Activated T-helper 1 cell treated with anti-CD3 and anti-CD28 coated beads, Interleukin-2, amount 50 U/mL, for 16 hours (primary cell): ENCODE measurements at places on chromosomes 1 and 21.

DNA sequence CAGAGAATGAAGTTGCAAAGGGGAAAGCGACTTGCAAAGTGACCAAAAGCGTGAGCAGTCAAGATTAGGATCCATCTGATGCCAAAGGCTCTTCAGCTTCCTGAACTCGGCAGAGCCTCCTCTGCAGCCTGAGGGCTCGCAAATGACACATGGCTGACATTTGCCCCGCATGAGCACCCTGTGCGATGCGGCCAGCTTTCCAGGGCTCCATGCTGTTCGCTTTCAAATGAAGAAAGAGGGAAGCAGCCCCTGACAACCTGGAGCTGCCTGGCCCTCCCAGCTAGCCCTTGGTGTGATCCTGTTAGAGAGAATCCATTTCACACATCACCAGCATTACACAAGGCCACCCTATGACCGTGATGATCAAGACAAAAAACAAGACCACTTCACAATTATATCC, 20.2 kb upstream of the FAM131C start:
- no peak for DNase-seq

DNA sequence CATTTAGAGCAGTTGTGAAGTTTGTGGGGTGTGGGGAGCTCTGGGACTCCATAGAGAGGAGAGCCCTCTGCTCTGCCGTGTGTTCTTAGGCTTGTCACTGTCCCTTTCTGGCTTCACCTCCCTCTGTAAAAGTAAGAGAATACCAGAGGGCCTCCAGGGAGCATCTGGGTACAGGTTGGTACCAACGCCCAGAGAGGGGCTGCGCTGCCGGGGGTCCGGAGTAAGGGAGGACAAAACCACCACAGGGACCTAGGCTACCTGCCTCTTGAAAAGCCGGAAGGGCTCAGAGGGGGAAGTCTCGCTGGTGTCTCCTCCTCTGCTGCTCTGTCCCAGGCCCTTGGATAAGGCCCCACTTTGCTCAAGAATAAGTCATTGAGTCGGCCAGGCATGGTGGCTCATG, 3.1 kb upstream of the TINAGL1 start:
- no peak for DNase-seq

- no peak for DNase-seq
These were observed 450 bp downstream of the SDE2 start for GRCh38 chr1:225998560-225999226.

DNA sequence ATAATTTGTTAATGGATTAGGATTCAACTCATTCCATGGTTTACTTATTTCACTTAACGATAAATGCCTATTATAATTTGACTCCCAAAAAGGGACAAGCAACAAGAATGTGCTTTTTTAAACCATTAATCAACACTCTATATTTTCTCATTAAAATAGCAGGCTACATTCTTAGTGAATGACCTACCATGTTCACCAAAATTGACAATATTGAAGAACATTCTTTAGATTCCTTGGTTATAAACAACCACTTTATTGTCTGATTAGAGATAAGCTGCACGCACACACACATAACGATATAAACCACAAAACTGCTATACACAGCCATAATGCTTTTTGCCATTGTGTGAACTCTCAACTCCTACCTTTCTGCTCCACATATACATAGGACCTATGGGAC, 75.4 kb upstream of the LRRC7 start:
- DNase-seq: no peak

DNA sequence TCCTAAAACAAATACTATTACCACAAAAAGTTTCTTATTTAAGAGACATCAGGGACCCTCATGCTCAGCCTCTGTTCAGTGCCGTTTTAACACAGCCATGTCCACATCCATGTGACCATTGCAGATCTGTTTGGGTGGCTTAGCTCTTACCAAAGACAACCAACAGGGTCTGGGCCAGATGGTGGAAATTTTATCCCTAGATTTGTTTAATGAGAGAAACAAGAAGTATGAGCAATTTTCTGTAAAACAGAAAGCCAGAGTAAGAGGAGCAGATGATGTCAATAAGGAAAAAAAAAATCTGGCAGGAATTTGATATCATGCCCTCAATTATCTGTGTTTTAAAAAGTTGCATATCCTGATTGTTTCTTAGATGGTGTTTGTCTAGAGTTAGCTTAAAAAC, 299.9 kb downstream of the TM2D1 start:
- no peak for DNase-seq

- DNase-seq: no peak
These were observed 71.1 kb upstream of the DPT start for GRCh38 chr1:168799927-168800605.

- peak; percentile 46 for DNase-seq
These were observed 40.4 kb downstream of the KIAA0040 start for GRCh38 chr1:175152006-175152652.

- no peak for DNase-seq
These were observed 511.7 kb downstream of the USP25 start for GRCh38 chr21:16241479-16241963.

DNA sequence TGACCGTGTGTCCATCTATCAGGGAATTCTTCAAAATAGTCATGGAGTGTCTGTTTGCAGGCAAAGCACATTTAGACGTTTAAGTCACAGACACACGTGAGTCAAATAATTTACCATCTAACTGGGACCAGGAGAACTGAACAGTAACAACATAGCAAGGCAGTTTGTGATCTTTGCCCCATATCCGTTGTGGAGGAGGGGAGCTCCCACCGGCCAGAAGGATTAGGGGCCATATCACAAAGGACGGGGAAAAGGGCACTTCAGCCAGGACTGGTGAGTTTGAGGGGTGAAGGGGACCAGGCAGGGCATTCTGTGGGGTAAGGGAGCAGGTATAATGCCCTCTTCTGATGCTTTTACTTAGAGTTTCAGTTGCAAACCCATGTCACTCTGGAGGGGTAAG, 22.9 kb downstream of the ELAPOR1 start:
- DNase-seq: no peak

GRCh38 chr1:113809670-113810602, 2.3 kb downstream of the RSBN1 start:
- DNase-seq: no peak

DNA sequence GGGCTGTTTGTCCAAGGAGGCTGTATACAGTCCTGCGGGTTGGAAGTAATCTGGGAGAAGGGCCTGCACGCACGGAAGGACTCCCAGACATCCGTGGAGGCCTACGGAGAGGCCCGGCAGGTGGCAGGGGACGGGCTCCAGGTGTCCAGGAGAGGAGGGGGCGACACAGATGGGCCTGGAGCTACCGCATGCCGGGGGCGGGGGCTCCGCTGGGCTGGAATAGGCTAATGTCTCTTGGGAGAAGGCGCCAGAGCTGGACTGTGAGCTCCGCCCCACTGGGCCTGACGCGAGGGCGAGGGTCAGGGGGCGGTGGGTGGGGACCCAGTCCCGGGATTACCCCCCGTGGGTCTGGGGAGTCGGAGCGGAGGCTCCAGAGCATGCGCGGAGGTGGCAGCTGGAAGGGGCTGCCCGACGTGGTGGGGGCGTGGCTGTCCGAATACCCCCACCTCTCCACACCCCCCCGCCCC, 659 bp downstream of the AGO1 start:
- no peak for DNase-seq

GRCh38 chr21:27077501-27077900, 110.6 kb upstream of the ADAMTS5 start:
- no peak for DNase-seq

DNA sequence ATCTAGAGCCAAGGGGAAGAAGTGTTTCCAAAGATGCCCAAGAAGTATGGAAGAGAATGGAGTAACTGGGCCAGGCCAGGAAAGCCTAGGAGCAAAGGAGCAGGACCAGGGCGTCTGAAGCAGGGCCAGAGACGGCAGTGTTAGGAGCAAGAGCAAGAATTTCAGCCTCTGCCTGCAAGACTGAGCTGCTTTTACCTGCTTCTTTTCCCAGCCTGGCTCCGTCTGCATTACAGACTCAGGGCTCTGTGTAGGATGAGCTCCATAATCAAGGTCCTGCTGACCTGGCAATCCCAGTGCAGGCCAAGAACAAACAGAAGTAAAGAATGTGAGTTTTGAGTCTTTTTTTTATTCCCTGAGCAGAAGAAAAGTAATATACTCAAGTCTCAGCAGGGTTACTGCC, 10.1 kb downstream of the FMO1 start:
- no peak for DNase-seq

DNA sequence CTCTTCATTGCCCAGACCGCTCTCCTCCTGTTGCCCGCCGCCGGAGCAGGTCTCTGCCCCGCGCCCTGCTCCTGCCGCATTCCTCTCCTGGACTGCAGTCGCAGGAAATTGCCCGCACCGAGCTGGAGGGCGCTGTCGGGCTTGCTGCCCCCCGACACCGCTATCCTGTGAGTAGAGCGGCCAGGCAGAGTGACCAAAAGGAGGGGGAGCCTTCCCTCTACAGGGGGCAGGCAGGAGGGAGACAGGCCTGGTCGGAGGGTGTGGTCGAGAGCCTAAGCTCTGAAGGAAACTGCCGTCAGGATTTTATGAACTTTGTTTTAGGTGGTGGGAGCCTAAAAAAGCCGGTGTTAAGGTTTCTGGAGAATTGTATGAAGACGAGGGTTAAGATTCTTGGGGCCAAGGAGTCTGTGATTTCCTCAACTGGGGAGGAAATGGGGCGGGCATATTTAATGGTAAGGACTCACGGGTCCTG, 517 bp downstream of the LRIG2 start:
- DNase-seq: no peak

- no peak for DNase-seq
These were observed 49.5 kb downstream of the SSBP3 start for GRCh38 chr1:54356680-54357147.

DNA sequence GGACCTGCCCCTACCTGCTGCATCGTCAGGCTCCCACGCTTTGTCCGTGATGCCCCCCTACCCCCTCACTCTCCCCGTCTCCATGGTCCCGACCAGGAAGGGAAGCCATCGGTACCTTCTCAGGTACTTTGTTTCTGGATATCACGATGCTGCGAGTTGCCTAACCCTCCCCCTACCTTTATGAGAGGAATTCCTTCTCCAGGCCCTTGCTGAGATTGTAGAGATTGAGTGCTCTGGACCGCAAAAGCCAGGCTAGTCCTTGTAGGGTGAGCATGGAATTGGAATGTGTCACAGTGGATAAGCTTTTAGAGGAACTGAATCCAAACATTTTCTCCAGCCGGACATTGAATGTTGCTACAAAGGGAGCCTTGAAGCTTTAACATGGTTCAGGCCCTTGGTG, 8.9 kb downstream of the SPATA46 start:
- no peak for DNase-seq

GRCh38 chr1:224205438-224205840, 22.4 kb downstream of the DEGS1 start:
- no peak for DNase-seq

DNA sequence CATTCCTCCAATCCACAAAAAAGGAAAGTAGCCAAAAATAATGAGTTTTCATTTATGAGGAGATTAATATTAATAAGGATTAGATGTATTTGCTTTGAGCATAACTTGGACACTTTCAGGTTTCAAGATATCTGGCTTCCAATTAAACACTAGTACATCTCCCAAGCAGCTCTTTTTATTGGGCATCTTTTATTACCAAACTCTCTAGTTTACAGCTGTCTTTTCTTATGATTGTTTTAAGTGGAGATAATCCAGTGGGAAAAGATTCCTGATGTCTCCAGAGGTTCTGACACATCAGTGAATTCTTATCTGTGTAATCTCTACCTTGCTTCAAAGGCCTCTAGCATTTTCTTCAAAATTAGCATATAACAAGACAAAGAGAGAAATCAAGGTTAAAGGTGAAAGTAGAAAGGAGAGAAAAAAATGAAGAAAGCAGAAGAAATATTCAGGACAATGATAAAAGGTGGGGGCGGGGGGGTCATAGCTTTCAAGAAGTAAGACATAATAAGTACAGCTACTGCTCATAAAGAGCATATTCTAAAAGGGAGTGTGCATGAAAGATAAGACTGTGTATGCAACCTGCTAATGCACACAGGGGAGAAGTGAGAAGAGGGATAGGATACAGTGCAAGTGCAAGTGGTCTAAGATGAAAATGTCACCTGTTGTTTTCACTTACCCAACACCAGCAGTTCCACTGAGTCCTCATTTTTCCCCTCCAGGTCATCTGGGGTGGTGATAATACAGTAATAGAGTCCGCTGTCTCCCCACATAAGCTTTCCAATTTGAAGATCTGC, 19.1 kb downstream of the ILDR2 start:
- DNase-seq: no peak

DNA sequence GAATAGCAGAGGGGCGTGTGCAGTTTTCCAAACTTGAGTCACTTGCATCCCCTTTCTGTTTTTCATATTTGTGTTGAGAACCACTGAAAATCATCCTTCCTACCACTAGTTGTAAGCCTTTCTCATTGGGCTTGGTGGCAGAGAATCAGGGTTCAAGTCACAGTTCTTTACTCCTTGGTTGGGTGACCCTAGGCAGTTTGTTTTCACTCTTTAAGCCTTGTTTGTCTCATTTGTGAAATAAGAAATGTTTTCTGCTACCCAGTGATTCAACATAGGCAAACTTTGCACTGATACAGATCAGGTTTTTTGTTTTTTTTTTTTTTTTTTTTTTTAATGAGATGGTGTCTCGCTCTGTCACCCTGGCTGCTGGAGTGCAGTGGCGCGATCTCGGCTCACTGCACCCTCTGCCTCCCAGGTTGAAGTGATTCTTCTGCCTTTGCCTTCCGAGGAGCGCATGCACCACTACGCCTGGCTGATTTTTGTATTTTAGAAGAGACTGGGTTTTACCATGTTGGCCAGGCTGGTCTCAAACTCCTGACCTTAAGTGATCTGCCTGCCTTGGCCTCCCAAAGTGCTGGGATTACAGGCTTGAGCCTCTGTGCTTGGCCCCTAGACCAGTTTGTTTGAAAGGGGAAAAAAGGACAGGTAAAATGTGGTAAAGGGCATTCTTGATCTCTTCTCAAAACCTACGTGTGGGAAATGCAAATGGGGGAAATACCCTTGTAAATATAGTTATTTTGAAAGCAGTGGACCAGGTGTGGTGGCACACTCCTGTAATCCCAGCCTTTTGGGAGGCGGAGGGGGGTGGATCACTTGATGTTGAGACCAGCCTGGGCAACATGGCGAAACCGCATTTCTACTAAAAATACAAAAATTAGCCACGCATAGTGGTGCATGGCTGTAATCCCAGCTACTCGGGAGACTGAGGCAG, 3.2 kb downstream of the CLIC4 start:
- DNase-seq: no peak

DNA sequence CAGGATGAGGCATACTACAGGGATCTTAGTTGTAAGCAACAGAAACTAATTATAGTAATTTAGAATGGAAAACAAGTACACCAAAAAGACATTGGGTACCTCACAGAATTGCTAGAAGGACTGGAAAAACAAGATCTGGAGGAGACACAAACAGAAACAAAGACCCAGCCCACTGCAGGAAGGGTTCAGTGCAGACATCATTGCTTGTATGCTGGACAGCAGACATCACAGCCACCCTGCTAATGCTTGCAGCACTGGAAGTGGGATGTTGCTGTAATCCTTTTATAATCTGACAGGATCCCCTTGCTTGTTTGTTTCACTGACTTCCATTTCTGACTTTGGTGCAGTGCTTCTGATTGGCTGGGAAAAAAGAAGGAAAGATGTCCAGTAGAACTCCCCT, 111.4 kb upstream of the ZNF678 start:
- no peak for DNase-seq

DNA sequence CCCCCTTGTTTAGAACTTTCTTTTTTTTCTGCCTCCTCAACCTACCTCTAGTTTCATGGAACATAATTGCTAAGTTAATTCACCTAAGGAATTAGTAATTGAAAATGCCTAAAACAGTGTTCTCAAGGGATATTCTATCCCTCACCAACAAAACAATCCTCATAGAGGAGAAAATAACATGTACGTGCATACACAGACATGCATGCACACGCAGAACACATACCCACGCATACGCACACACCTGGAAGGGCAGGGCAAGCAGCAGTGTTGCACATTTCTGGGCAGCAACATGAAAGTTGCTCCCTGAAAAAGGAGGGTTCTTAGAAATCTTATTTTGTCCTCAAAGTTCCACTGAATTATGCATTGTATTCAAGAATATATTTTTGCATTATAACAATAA, 76.6 kb downstream of the HHAT start:
- DNase-seq: no peak
